ENCODE measurements at places on chromosomes 5 and 9.

- no peak for DNase-seq
These were observed 7.4 kb upstream of the CDC42SE2 start for GRCh38 chr5:131256507-131256823.

DNA sequence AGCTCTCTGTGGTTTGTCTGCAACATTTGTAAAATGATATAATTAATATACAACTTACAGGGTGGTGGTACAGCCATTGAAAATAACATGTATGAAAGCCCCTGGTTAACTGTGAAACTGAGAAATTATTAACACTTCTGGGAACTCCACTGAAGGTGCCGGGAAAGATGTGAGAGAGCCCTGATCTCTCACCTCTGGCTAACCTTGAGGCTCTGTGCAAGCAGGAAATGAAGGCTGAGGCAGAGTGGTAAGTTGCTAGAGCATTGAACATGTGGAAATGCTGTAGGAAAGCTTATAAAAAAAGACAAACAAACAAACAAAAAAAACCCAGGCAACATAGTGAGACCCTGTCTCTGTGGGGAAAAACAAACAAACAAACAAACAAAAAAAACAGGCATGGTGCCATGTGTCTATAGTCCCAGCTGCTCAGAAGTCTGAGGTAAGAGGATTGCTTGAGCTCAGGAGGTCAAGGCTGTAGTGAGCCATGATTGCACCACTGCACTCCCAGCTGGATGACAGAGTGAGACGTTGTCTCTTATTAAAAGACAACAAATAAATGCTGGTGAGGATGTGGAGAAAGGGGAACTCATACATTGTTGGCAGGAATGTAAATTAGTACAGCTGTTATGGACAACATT lies 7.5 kb downstream of the CATSPER3 start:
- no peak for DNase-seq

DNA sequence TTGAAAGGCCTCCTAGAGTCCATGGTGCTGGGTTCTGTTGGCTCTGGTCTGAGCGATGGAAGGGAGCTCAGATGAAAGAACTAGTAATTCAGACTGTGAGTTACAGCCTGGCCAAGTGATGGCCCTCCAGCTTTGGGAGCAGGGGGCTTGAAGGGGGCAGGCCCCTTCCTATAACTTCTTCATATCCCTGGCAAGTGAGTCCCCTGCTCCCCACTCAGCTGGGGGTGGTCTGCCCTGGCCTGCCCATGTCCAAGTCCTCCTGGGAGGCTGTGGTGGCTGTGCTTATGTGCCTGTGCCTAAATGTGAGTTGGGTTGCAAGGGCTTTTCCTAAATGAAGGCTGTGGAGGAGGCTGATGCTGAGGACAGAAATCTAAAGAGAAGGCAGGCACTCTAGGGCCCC lies 80.1 kb downstream of the MACROH2A1 start:
- DNase-seq = no peak

- no peak for DNase-seq
These were observed 39.8 kb upstream of the RANBP6 start for GRCh38 chr9:6055216-6055615.

DNA sequence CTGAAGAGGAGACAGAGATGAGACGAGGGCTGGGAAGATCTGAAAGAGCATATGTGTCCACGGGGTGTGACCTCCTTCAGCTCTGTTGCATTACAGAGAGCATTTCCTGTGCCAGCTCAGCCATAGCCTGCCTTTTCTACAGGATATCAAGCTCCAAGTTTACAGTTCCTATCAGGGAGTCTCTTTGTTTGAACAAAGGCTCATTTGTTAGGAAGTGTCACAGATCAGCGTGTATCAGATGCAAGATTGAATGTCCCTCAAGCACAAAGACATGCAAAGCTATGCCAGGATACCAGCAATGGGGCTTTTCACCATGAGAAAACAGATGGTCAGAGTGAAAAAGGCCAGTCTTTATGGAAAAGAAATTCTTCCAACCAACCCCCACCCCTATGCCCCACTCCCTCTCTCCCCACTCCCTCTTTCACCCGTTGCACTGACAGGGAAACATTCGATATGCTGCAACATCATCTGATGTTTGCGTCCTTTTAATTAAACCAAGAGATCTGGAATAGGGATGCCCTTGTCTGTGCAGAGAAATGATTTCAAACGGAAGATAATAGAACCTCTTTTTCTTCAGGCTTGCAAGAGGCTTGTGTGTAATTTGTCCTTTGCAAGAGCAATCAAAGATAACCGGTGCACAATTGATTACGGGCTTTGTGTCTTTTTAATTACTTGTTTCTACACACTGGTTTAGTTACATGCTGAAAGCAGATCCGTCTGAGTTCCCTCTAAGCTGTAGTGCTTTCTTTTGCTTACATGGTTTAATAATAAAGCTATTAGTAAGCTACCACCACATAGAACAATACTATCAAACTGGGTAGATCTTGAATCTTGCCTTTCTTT lies 263.1 kb upstream of the RGMB start:
- no peak for DNase-seq

DNA sequence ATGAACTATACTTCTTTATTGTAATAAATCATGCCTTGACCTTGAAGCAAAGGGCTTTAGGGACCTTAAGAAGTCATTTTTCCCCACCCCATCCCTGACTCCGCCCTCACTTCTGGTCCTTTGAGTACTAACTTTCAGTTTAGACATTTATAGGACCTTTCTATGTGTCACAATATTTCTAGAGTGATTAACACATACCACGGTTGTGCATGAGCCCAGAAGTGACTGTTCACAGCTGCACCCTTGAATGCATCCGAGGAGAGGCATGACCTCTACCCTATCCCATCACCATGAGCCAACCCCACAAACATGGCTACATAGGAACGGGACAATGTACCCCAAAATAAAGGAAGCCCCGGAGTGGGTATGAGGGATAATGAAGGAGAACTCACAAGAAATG lies 160.3 kb downstream of the HSD17B3 start:
- no peak for DNase-seq

DNA sequence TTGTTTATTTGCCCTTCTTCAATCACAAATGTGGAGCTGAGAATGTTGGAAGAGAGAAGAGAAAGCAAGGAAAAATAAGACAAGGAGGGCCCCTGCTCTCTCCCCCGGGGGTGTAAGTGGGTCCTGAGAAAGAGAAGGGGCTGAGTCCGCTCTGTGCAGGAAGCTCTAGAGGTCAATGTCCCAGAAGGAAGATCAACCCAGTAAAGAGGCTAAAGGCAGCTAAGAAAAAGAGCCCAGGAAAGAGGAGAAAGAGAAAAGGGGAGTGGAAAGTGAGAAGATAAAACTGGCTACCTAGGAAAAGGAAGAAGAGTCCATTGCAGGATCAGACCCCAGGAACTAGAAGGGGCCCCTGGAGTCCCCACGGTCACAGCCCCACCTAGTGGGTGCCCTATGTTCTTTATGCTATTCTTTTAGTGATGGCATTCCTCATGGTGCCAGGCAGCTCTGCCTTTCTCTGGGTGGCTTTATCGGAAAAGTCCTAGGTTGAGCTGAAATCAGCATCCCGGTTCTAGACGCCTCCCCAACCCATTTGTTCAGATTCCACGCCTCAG lies 583.4 kb downstream of the ACTL7B start:
- DNase-seq = peak; percentile 19

GRCh38 chr9:130015353-130016019 lies 27.5 kb downstream of the FNBP1 start:
- no peak for DNase-seq

- no peak for DNase-seq
These were observed 14.7 kb upstream of the TDRD7 start for GRCh38 chr9:97397220-97397619.

DNA sequence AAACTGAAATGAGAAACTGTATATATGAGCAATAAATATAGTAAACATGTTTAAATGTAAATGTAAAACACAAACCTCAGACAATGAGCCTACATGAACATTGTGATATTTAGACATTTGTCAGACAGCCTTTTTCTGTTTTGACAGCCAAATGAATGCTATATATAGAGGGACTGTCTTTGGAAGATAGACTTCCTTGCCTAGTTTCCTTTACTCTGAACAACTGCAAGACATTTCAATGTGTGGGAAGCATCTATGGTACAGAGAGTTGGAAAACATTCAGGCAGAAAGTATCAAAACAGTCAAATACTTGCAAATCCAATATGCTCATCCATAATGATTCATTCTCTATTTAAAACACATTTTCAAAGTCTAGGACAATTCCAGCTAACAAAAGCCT lies 31.7 kb upstream of the TUSC1 start:
- no peak for DNase-seq

GRCh38 chr9:38344566-38345324 lies 47.8 kb upstream of the ALDH1B1 start:
- no peak for DNase-seq

- DNase-seq = no peak
These were observed 70.5 kb upstream of the NTRK2 start for GRCh38 chr9:84598921-84599636.

- DNase-seq = no peak
These were observed 173.3 kb downstream of the FGF18 start for GRCh38 chr5:171592736-171593135.

DNA sequence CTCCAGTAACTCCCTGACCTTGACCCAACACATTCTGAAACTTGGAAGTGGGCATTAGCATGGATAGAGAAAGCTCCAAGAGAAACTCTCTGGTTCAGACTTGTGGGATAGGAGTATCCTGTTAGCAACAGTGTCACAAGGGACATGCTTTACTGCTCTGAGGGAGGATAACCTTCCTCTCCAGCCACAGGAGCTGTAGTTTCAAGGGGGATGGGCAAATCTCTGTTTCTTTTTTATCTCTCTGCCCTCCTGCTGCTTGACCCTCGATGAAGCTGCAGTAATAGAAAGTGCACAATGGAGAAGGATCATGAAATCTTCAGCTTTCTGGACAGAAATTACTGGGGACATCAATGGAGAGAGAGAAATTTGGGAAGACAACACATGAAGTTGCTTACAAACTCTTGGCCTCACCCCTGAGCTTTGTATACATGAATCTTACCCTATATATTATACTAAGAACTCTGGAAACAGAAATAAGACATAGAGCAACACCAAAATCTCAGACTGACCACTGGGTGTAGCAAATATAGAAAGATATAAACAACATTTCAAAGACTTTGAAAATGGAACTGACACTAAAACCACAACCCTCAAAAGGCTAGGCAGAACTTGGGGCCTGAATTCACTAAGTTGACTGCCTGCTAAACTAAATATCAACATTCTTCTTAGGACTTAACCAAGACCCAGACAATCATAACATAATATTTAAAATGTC lies 471.0 kb upstream of the MEF2C start:
- DNase-seq = no peak

GRCh38 chr9:22136461-22137096 lies 127.5 kb upstream of the CDKN2B start:
- DNase-seq = peak; percentile 52

DNA sequence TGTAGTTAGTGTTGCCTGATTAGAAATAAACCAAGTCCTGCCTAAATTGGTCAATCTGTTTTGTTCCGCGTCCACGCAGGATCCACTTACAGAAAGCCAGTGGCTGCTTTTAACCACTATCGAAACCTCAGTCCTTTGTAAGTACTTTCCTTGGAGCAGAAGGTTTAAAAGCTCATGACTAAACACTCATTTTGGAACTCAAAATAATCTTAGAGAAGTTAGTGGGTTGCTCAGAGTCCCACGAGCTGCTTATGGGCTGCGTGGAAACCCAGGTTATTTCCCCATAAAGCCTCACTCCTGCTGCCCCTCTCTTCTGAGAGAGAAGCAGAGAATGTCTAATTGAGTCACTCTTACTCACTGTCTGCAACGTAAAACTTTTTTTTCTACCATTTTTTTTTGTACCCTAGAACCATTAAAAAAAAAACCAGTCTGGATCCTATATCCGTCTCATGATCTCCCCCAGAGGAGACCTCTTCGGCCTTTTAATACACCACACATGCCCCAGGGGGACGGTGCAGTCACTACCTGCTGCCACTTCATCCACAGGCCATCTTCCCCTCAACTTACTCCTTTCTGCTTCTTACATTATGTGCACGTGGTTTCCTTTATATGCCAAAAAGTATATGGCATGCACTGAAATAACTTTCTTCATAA lies 7.6 kb downstream of the BASP1 start:
- DNase-seq = no peak

DNA sequence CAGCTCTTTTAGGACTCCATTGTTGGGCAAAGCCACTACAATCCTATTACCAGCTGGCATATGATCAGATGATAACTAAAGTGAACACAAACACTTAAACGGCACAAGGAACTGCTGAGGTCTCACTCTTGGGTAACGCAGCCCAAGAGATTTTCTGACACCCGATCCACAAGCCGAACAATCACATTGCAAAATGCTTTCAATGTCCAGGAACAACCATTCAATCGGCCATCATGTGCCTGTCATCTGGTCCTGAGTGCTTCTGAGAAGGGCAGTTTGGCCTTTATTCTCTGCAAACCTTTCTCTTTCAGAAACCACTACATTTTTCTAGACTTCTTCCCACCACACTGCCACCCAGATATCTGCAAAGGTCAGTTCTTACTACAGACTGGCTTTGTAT lies 283.1 kb downstream of the GLIS3 start:
- DNase-seq = no peak

- no peak for DNase-seq
These were observed 732.7 kb downstream of the SEMA5A start for GRCh38 chr5:8813180-8813579.

GRCh38 chr5:177468329-177468684 lies 5.1 kb downstream of the DBN1 start:
- no peak for DNase-seq

- DNase-seq = no peak
These were observed 17.5 kb downstream of the TMEM171 start for GRCh38 chr5:73137563-73138530.

DNA sequence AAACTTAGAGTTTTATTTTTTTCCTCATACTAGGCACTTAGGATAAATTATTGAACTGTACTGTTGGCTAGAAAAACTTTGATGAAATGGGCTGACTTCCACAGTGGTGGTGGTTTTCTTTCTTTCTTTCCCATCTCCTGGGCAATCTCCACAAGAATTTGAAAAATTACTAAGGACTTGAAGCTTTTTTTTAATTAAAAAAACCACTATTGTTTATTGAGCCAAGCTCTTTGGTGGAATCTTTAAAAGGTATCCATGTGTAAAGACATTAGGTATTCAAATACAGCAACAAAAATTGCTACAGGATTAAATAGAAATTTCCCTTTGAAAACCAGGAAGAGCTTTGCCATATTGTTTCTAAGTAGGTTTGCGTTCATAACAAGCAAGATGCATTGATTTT lies 14.1 kb downstream of the MARCHF6 start:
- no peak for DNase-seq

DNA sequence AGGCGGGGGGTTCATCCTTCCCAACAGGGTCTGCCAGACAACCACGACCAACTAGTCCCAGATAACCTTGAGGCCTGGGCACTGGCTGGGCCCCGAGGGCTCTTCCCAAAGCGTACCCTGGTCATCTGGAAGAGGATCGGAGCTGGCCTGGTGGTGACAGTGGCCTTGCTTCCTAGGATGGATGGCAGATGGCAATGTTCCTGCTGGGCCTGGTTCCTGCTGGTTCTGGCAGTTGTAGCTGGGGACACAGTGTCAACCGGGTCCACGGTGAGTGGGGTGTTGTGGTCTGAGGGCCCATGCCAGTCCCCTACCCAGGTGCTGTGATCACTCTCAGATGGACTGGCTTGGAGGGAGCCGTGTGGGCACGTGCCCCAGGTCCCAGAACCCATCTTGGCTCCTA lies 2.0 kb downstream of the ADAMTSL2 start:
- DNase-seq = no peak
